AG09319 (cell line): ENCODE measurements at places on chromosomes 1 and 21.

DNA sequence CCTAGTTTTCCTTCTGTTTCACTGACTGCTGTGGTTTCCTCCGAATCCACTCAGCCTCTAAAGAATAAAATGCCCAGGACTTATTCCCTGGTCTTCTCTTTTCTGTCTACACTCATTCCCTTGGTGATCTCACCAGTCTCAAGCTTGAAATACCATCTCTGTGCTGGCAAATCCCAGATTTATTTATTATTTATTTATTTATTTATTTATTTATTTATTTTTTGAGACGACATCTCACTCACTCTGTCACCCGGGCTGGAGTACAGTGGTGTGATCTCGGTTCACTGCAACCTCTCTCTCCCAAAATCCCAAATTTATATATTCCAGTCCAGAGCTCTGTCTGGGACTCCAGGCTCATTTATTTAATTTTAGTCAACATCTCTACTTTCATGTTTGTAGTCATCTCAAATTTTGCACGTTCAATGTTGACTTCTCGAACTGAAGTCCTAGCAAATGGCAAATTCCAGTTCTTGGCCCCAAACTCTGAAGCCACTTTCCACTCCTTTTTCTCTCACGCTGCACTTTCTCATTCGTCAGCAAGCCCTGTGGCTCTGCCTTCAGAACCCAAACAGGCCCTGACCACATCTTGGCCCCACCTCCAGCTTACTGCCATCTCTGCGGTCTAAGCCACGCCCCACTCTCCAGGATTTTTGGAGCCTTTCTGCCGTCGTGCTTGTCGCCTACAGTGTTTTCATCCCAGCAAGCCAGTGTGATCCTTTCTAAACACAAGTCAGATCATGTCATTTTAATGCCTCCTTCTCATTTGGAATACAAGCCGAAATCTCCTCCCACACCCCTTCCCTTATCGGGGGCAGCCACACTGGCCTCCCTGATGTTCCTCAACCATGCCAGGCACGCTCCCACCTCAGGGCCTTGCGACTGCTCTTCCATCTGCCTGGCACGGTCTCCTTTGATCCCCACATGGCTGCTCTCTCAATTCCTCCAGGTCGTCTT, 14.2 kb upstream of the TENT5B start:
- peak; percentile 49 for DNase-seq

DNA sequence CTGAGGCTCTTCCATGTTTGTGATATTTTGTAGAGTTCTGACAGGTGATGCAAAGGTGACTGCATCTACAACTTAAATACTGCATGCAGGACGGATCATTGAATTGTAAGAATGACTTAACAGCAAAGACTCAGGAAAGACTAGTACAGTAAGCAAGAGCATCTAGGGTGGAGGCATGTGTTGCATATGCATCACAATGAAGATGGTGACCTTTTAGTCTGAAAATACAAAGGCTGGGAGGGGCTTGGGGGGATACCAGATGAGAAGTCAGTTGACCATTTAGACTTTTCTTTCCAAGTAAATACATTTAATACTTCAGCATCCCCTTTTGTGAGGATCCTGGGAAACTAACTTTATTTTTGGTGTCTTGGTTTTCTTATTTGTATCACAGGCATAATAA, 145.5 kb downstream of the NUF2 start:
- no peak for DNase-seq

DNA sequence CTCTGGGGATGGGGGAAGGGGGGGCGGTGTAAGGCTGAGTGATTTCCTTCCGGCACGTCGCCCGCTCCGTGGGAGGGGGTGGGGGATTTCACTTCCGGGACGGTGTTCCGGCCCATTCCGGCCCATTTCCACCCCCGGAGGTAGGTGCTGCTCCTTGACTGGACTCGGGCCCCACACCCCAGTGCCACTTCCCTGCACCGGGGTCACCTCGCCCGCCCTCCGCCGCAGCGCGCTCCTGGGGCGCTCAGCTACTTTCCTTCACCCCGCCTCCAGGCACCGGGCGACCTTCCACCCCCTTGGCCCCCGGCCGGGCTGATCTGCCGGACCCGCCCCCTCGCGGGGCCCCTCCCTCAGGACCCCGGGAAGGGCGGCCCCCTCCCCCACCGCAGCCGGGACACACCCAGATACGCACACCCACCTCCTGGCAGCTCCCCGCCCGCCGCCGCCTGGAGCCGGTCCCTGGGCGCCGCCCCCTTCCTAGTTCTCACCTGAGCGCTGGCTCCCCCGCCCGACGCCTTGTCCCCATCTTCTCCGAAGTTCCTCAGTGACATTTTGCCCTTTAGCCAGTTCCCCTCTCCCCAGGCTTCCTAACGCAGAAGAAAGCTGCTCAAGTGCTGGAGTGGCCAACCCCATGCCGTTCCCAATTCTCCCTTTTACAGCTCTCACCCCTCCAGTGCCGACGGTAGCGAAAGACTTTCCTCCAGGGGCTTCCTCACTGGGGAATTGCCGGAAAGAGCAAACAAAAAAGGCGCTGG, at the start of gene ZBTB37:
TSS of gene ZBTB37 (plus strand) at position 115 of the 755 bp plus-strand sequence. CDS start 1,846 bp downstream, outside the sequence.
- peak; percentile 27 for DNase-seq

DNA sequence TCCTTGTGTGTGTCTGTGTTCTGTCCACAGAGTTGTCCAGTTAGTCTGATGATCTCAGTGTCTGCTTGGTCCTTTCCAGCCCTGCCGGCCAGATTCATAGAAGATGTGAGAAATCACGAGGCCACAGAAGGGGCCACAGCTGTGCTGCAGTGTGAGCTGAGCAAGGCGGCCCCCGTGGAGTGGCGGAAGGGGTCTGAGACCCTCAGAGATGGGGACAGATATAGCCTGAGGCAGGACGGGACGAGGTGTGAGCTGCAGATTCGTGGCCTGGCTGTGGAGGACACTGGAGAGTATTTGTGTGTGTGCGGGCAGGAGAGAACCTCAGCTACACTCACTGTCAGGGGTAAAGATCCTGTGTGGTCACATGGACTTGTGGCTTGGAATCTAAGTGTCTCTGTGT, 95.8 kb downstream of the OBSCN start:
- no peak for DNase-seq

DNA sequence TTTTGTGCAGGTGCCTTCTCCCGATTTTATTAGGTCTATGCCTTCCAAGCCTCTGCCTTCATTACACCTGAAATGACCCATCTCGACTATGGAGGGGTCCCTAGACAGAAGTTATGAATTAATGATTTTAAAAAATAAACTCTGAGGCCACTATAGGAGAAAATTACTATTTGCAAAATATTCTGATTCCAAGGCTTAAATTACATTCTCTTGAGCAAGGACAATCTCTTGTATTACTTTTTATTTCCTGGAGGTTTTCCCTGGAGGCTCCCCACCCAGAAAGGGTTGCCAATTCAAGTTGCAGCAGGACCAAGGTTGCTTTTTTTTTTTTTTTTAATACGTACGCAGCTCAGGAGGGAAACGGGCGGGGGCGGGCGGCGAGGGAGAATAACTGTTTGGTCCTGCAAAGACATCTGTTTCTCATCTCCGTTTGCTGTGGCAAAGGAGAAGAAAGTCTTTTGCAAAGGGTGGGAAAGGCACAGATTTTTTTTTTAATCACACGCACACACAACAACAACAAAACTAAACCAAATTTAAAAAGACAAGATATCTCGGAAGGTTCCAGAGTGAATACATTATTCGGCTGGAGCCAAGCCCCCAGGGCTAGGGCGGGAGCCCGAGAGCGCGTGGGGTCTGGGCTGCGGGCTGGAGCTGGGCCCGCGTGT, 618 bp upstream of the SERTAD4 start:
- no peak for DNase-seq

- no peak for DNase-seq
Observed at GRCh38 chr1:98963064-98963758, 41.5 kb downstream of the PLPPR5 start.

- peak; percentile 69 for DNase-seq
Observed at GRCh38 chr1:67575861-67576260, 109.1 kb upstream of the GADD45A start.

GRCh38 chr1:110040548-110040947, 6.1 kb downstream of the STRIP1 start:
- no peak for DNase-seq

GRCh38 chr21:34618941-34619340, 4.0 kb upstream of the RCAN1 start:
- no peak for DNase-seq

- DNase-seq: no peak
Observed at GRCh38 chr1:180268556-180269075, 38.6 kb downstream of the LHX4 start.

DNA sequence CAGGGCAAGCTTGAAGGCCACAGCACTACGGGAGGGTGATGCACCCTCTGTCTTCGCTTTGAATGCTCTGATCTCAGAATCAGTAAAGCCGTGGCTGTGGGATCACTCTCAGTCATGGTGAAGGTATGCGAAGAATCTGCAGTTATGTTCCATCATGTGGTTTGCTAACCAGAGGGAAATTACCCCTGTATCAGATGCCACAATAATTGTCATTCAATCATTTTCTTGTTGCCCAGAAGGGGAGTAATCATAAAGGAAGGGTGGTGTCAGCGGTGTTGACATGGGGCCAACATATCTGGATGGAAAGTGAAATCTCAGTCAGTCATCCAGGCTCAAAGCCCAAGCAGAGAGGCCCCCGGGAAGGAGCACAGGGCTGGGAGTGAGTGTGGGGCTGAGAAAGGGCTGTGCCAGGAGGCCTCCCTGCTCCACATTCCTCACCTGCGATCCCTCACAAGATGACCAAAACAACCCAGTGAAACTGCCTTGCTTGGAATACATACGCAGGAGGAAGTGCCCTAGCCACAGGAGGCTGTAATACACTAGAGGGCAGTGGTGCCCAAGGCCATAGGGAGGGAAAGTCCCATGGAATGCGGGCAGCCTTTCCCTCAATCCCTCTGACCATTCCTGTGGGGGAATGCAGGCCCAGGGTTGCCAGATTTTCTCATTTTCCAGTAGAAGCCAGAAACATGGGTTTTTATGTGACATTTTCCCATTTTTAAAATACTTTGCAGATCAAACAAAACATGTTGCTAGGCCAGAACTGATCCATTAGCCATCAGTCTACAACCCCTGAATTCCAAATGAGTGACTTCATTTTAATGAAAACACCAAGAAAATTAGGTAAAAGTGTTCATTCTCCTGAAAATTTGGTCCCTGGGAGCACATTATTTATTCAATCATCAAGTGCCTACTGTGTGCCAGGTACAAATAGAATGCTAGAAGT, 95.7 kb upstream of the VANGL1 start:
- peak; percentile 66 for DNase-seq

GRCh38 chr1:74463333-74463988, 49.0 kb downstream of the LRRC53 start:
- DNase-seq: no peak

DNA sequence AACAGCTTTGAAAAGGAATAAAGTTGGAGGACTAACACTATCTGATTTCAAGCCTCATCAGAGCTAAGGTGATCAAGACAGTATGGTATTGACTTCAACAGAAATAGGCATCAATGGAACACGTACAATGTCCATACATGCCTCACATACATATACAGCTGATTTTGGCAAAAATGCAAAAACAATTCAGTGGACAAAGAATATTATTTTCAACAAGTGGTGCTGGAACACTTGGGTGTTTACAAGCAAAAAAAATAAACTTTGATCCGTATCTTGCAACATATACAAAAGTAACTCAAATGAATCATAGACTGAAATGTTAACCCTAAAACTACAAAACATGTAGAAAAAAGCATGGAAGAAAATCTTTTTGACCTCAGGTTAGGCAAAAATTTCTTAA, 141.9 kb upstream of the ZC3H11B start:
- DNase-seq: no peak

DNA sequence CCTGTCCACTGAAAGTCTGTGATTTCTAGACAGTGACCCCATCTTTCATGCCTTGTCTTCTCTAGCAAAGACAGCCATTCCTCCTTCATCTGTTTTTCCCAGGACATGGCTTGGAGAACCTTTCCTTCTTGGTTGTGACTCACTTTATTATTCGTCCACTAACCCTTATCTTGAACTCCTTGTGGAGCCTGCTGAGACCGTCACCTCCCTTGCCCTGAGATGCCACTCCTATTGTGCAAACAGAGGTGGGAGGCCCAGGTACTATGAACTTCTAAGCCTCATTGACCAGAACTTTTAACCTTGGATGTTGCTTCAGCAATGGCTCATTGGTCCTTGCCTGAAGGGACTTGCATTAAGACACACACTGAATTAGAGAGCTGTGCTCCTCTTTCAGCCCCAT, 117.5 kb downstream of the FOXD2 start:
- DNase-seq: no peak

DNA sequence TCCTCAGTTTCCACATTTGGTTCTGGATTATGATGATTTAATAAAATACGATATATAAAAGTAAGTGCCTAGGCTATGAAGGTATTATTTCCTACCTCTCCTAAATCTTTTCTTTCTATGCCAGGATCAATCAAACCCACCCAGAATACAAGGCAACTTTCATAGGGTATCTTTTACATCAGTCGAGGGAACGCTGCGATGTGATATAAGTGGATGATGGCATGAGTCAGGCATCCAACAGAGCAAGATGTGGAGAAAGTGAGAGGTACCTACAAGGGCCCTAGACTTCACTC, 781 bp downstream of the TTLL7 start:
- DNase-seq: no peak

GRCh38 chr1:41540886-41541591, 56.6 kb upstream of the EDN2 start:
- DNase-seq: no peak

DNA sequence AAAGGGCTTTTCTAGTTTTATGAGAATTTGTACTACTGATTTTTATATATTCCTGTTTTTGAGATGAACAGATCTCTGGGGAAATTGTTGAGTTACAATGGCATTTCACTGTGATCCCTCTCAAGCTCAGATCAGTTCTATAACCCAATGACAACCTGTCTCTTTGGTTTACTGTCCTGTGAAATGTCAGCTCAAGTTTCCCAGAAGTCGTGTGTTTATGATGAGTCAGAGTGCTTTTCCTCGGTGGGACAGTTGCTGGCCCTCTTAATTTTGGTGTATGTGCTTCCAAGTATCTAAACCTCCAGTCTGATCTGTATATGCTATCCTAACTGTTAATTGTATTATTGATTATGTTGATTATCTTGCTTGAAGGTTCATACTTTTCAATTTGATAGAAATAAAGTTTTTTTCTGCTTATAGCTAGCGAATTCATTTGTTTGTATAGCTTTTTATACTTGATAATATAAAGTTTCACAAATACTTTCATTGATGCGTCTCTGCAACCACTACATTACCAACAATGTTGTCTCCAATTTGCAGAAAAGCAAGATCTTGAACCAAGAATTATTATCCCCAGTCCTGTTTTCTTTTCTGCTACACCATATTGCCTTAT, 77.5 kb upstream of the DNAJC6 start:
- DNase-seq: no peak

- no peak for DNase-seq
Observed at GRCh38 chr1:58264462-58264861, 282.1 kb downstream of the OMA1 start.

GRCh38 chr1:47942240-47942629, 55.0 kb downstream of the TRABD2B start:
- no peak for DNase-seq

- DNase-seq: no peak
Observed at GRCh38 chr1:174337000-174337681, 110.6 kb upstream of the GPR52 start.
